ENCODE measurements at places on chromosomes 3 and 15.
A peak's percentile ranks its signal among the peaks of the same experiment; 100 is the strongest.

GRCh38 chr15:90287101-90287500, 21.6 kb downstream of the NGRN start:
- no peak for DNase-seq

DNA sequence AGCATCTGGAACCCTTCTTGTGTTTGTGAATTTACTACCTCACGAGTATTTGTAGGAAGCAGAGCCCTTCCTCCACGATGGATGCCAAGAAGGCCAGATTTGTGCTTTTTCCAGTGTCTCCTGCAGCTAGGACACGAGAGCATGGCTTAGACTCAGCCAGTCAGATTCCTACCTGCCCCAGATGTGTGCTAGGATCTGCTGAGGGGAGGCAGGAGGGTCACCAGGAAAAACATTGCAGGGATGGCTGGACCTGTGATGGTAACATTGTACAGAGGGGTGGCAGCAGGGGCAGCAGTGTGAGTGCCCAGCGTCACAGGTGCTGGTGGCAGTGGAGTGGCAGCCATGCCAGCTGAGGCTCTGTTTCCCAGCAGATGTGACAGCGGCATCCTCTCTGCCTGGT, 285.3 kb downstream of the FAM43A start:
- no peak for DNase-seq

DNA sequence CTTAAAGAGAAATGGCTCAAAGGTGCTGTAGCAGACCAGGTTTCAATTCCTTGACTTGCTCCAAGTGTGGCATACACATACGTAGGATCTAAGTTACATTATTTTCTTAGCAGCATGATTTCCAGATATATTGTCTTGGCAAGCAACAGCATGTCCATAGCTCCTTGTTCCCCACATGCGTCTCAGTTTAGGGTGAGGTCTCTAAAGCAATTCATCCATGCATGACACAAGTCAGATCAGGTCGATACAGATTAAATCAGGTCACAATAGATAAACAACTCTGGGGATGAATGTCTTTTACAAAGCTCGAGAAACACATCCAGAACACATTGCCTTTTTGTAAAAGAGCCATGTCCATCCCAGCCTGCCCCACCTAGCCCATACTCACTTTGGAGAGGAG, 108.9 kb upstream of the ABHD17C start:
- no peak for DNase-seq

- no peak for DNase-seq
These were observed 1.7 kb upstream of the GPR62 start for GRCh38 chr3:51953445-51953844.

DNA sequence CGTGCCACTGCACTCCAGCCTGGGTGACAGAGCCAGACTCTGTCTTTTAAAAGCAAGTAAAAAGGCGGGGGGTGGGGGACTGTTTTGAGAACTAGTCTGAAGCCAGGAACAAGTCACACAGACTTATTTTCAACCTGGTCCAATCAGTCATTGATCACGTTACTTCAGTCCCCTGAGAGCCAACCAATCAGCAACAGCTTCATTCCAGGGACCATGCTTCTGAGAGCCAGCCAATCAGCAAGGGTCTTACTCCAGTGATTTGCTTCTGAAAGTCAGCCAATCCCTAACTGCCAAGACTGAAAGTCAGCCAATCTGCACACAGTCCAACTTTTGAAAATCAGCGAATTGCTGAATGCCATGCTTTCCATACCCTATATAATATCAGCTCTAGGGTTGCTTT, 48.6 kb upstream of the C15orf39 start:
- no peak for DNase-seq

- DNase-seq: no peak
These were observed 60.5 kb upstream of the CCDC50 start for GRCh38 chr3:191268737-191269136.

GRCh38 chr3:118171236-118171852, 863.3 kb downstream of the IGSF11 start:
- DNase-seq: no peak

GRCh38 chr3:112560721-112561483, 860 bp downstream of the ATG3 start:
- DNase-seq: peak; percentile 57

- no peak for DNase-seq
These were observed 868 bp downstream of the BTBD1 start for GRCh38 chr15:83066034-83066733.

GRCh38 chr15:62122249-62122648, 42.8 kb downstream of the C2CD4B start:
- DNase-seq: no peak

DNA sequence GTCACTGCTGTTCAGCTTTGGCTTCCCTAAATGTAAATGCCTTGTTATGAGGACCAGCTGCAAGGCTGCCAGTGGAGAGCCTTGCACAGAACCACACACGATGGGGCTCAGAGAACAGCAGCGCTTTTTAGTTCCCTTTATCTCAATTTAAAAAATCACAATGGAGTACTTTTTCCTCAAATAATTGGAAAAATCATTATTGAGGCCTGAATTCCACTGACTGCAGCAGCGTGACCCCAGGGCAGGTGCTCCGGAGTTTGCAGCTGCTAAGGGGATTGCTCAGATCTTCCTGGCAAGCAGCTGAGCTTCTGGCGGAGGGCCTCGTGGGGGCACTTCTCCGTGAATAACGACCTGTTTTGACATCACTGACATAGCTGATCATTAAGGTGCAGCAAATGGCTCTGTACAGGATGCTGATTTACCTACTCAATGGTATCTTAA, 245.6 kb upstream of the TRIM42 start:
- DNase-seq: no peak

- no peak for DNase-seq
These were observed 66.7 kb upstream of the STT3B start for GRCh38 chr3:31465999-31466398.

DNA sequence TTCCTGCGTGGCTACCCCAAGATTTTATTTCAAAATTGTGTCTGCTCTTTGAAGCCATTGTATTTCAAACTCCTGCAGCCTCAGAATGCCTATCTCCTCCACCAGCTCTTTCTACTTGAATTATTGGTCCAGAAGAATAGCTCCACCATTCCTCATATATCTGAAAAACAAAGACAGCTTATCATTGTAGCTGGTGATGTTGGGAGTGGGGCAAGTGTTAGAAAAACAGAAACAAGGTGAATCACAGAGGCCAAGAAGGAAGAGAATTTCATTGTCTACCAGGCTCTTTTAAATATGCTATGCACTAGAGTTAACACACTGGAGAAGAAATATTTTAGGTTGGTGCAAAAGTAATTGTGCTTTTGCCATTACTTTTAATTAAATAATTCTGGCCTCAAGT, 307.9 kb upstream of the ROPN1 start:
- DNase-seq: no peak

GRCh38 chr3:43180694-43181093, 74.8 kb upstream of the POMGNT2 start:
- no peak for DNase-seq

DNA sequence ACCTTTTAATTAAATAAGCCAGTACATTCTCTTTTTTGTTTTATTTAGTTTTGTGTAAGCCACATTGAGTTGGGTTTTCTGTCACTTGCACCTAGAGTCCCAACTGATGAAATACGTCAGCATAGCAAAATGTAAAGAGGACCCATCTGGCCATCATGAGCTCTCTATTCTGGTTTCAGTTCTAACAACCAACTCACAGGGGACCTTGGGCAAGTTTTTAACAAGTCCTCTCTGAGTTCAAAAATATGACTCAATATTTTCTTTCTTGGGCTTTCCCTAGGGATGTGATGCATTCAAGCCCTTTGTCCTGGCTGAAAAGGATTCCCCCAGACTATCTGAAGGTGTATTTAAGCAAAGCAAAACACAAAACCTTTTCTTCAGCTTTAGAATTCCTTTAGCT, 32.9 kb downstream of the PLCH1 start:
- peak; percentile 21 for DNase-seq

GRCh38 chr15:78097667-78098066, 5.3 kb downstream of the SH2D7 start:
- no peak for DNase-seq

DNA sequence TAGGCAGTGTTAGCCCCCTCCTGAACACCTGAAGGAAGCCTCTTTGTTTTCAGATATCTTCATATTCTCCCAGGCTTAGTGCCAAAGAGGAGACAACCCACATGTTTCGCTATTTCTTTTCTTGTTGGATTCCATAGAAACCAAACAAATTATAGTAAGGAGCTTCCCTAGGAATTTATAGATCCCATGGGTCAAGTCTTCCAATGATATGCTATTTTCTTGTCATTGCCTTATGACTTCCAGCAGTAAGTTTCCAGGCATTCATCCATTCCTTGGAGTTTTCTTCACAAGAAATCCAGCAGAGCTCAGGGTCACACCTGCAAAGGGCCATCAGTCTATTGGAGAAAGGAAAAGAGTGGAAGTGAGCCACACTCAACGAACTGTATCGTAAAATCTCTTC, 9.9 kb upstream of the KCNMB2 start:
- no peak for DNase-seq
